ENCODE measurements at places on chromosomes 7 and 10. TPM values are rescaled to one million over a fixed set of nuclear protein-coding genes. Genes with fewer than 3 reads are reported as not detected.
A peak's percentile ranks its signal among the peaks of the same experiment; 100 is the strongest.

- DNase-seq = no peak
These were observed 496.2 kb upstream of the SEMA3D start for GRCh38 chr7:85682833-85683620.

DNA sequence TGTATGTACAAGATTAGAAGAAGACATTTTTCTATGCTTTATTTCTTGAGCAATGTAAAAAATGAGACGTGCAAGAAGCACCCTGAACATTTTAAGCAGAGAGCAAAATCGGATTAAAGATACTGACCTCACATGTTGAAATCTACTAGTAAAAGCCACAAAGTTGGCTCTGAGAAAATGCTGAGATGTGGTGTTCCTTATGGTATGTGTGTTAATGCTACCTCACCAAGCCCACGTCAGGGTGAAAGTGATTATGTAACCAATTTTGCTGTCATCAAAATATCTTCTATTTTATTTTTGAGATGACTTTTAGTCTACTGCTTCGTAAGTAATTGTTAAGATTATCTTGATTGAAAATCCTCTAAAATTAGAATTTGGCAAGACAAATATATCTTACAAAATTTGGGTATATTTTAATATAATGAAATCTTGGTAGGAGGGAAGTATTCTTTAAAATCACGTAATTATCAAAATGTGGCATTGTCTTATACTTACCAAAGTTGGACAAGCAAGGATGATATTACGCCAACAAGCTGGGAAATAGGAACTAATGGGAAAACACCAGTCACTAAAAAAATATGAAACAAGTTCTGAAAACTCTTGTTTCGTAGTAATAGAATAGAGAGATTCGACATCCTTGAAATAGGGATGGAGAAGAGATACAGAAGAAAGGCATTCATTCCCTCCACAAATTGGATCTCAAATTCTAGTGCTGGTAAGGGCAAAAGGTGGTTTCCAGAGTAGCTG lies 5.8 kb downstream of the ADO start:
- no peak for DNase-seq

DNA sequence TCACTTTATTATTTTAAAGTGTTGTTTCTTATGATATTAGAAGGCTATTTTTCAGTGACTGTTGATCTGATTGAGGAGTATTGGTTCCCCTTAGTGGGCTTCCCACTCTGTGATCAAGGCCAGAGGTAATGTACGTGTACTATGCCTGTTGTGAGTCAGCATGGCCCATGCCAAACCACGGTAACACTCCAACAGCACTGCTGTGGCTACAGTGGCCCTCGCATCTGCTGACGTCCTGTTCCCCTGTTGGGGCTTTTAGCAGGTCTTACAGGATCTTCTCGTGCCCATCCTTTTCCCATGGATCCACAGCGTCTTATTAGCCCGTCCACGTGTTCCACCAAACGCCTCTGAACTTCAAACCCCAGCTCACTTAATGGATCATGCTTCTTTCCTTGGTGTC lies 964.6 kb upstream of the CELF2 start:
- no peak for DNase-seq

The PTPN20 gene
- total RNA-seq = 0.32 TPM

The OR9A2 gene
- not detected for total RNA-seq

The SHH gene
- 21.2 TPM for total RNA-seq

The WNT8B gene
- not detected for total RNA-seq

DNA sequence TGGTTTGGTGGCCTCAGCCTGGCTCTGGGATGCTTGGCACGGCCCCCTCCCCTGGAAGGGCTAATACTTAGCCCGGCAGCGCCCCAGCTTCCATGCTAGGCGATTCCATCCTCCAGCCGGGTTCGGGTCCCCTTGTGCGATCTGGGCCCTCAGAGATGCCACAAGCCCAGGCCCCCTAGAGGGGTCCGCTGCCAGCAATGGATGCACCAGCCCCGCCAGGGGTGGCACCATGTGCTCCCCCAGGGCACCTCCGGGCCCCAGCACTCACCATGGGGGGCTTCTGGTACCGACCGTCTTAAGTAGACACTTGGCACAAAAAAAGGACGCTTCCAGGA lies 125.7 kb upstream of the KCTD7 start:
- no peak for DNase-seq

DNA sequence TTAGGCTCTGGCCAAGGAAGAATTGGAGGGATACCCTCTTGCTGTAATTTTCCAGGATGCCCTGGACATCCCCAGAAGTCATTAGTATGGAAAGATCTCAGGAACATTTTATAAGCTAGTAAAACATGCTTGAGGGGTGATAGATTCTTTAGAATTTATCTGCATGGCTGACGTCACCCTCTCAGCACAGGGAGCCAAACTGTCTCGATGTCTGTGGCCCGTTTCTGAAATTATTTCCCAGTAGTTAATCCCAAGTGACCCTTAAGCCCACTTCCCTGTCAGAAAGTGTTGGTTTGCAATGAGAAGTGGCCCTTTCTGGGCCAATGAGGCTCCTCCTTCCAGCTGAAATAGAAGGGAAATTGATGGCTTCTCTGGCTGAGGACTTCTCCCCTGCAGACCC lies 184.5 kb upstream of the BMPER start:
- no peak for DNase-seq

DNA sequence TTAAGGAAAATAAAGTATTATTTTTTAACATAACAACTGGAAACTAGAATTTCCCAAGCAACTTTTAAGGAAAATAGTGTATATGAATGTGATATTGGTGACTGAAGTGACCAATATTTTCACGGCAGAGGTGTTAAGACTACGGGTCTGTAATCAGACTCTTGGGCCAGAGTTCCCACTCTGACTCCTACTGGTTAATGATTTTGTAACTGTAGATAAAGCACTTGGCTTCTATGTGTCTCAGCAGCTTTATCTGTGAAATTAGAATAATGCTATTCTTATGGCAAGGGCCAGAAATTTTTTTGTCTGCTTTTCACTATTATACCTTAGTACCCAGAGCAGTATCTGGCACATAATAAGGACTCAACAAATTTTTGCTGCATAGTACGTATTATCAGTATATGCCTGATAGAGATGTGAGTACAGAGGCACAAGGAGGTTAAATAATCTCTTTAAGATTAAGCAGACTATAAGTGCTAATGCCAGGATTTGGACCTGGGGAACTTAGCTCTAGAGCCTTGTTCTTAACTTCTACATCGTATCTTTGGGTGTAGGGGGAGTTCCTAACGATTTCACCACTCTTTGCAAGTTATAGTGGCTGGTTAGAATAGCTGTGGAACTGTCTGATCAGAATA lies 186.1 kb upstream of the SLC26A5 start:
- DNase-seq = peak; percentile 9

DNA sequence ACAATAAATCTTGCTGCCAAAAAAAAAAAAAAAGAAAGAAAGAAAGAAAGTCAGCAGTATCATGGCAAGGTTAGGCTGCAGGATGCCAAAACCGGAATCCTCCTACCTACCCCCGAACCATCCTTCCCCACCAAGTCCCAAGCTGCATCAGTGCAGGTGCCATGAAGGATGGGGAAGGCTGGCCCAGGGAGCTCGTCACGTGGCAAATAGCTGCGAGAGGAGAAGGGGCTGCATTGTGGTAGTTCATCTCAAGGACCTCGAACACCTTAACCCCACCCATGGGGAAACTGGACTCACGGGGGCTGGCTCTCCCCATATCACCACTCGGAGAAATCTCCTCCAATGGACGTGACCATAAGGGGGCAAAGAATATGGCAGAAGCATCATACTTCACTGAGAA lies 86.2 kb downstream of the TACC2 start:
- DNase-seq = no peak

GRCh38 chr10:95395947-95396449 lies 105.2 kb upstream of the PDLIM1 start:
- no peak for DNase-seq
